ENCODE measurements at places on chromosomes 12 and 14.

GRCh38 chr14:20612403-20612802 lies 21.2 kb upstream of the RNASE12 start:
- DNase-seq = no peak

DNA sequence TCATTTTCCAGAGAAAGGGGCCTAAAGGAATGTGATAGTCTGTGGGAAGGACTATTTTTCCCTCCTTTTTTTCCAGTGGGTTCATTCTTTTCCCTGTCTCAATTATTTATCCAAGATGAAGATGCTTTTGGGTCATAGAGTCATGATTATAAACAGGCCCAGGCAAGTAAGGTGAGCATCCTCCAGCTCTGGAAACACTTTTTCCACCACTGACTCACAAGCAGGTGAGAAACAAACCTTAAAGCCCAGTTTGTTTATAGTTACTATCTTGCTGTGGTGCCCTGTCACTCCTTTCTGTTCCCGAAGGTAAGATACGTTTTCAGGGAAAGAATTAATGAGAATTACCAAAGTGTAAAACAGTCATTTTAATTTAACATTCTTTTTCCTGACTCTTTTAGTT lies 107.7 kb upstream of the IFNG-AS1 start:
- DNase-seq = no peak

GRCh38 chr12:116143909-116144308 lies 133.6 kb downstream of the MED13L start:
- DNase-seq = no peak

DNA sequence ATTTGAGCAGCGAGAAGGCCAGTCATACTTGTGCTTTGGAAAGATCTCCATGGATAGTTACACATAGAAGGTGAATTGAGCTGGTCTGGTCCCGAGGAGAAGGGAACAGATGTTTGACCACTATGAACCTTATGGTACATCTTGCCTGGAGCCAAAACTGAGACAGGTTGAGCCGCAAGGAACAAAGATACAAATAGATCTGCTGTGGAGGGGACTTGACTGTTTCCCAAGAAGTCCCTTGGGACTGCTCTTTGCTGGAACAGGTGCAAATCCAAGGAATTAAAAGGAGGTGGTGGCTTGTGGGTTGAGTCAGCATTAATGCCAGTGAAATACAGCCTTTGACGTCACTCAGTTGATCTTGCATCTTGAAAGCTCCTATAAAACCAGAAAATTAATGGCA lies 68.8 kb upstream of the PRIMA1 start:
- DNase-seq = no peak

DNA sequence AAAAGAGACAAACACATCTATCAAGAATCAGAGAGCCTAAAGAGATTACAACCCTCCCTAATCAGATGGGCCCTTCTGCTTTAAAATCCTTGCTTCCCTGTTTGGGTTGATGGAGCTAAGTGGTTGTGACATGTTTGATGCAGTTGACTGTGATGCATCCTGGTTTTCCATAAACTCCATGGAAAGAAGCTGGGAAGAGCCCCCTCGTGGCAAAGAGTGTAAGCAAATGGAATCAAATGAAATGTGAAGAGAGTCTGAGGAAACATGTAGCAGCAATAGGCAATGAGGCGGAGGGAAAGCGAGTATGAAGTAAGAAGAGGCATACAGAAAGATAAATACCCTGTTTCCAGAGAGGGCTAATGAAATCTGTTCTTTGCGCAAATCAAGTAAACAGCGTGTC lies 70.4 kb upstream of the SLCO1C1 start:
- DNase-seq = peak; percentile 82

DNA sequence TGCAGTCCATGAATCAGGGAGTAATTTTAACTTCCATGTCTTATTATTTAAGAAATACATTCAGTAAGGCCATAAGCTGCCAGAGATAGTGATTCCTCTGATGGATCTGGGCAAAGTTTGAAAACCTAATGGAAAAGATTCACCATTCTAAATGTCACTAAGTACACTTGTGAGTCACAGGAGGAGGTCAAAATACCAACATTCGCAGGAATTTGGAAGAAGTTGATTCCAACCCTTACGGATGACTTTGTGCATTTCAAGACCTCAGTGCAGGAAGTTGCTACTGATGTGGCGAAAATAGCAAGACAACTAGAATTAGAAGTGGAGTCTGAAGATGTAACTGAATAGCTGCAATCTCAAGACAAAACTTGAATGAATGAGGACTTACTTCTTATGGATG lies 69.8 kb downstream of the OSBPL8 start:
- no peak for DNase-seq

DNA sequence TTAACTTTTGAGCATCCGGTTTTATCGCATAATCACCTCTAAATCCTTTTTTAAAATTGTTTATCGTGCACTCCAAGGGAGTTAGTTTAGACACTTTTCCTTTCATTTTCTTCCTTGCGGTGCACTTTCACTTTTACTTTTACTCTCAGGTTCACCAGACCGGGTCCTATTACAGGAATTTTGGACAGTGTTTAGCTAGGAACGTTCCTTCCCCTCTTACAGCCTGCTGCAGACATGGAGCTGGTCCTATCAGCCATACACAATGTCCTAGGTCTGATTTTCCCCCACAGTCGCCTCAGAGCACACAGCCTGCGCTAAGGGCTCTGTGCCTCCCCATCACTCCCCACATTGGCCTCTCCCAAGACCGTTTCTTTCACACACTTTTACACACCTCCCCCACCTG lies 103.9 kb downstream of the ALG10 start:
- DNase-seq = no peak

DNA sequence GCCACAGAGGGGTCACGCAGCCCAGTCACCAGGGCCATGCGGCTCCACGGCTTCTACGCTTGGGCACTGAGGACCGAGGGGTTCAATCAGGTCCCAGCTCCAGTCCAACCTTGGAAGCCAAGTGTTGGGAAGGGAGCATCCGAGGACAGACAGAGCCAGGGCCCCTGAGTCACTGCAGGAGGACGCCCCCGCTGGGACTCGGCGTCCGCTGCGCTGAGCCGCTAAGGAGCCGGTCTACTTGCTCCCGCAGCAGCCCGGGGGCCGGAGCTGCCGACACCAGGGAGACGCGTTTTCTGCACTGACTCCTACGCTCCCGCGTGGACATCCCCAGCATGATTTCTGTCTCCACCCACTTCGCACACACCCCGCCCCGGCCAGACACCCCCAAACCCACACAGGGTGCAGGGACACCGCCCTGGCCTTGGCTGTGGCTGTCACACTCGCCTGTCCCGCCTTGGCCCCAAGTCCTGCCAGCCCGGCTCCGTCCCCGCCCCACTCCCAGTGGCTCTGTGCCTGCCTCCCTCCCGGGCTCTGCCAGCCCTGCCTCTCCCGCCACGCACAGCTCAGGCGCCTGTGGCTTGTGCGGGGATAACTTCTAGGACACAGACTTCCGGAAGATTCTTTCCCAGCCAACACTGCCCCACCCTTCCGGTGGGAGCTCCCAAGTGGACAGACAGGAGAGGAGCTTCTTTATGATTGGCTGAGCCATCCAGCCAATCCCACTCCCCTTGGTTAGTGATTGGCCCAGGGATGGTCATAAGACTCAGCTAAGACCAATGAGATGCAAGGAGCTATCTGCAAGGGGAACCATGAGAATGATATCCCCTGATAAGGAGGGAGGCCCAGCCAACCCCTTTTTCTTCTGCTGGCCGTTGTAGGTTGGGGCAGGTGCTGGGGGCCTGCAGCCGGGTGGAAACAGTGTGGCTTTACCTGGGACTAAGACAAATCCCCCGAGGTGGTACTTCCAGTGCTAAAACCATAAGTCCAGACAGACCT lies 118.9 kb upstream of the SFSWAP start:
- DNase-seq = peak; percentile 59

- DNase-seq = peak; percentile 49
These were observed 62.5 kb downstream of the DRAM1 start for GRCh38 chr12:101939856-101940265.

GRCh38 chr12:77042833-77043232 lies 22.5 kb downstream of the E2F7 start:
- no peak for DNase-seq

DNA sequence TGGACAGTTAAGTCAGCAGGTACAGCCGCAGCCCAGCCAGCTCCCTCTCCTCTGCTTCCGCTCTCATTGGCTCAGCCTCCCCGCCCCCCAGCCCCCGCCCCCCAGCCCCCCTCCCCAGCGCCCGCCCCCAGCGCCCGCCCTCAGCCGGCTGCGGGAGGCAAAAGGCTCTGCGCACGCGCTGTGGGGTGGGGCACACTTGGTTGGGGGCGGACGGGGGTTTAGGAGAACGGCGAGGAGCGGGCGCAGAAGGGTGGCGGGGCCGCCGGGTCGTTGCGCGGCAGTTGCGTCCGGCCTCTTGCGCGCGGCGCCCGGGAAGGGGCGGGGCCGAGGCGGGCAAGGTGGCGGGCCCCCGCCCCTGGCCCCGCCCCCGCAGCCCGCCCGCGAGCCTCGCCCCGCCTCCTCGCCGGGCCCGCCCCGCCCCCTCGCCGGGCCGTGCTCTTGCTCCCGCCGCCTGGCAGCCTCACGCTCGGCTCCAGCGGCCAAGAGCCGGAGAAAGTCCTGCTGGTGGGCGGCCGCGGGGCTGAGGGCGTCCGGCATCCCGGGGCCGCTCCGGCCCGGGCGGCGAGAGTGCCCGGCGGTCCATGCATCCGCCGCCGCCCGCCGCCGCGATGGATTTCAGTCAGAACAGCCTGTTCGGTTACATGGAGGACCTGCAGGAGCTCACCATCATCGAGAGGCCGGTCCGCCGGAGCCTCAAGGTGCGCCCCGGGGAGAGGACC lies at the start of gene PPP4R4:
PPP4R4 (plus strand) TSS at position 438 of the 719 bp plus-strand sequence; CDS start at position 582, 144 bp downstream.
- DNase-seq = peak; percentile 77

DNA sequence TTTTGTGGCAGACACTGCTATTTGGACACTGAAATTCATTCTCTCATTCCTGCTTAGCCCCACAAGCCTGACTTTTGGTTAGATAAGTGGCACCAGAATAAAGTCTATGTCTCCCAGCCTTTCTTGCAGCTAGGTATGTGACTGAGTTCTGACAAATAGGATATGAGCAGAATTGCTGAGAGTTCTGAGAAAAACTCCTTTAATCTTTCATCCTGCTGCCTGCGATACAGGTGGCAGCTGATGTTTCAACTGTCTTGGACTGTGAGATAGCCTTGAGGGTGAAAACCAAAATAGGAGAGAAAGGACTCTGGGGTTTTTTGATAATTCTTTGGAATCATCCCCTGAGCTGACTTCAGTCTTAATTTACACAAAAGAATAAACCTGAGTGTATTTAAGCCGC lies 55.8 kb downstream of the MBIP start:
- no peak for DNase-seq

DNA sequence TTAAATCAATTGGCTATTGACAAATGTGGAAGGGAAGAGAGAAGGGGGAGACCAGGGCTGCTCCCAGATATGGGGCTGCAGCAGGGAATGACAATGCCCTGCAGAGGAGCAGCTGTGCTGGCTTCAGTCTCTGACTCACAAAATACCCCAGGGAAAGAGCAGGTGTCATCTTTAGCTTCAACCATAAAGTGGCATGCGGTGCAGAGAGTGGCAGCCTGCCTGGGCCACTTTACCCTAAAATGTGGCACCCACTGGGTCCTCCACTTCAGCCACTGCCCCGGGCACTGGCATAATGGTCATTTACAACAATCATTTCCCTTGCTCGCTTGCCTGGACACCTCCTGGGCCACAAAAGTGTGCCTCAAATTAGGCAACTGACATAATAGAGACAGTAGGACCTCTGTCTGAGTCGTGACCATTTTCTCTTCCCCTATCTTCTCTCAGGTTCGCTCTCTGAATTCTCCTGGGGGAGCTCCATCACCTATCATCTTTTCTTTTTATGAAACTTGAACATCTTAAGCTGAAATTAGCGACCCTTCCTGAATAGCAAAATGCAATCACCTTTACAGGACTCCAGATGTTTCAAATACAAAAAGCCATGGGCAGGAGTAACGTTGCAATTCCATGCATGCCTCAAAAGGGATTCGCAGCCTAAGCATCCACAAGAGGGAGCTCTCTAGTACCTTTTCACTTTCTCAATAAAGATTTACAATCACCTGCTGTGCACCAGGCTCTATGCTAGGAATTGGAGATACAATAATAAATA lies 179.9 kb upstream of the ATF7IP start:
- peak; percentile 68 for DNase-seq

DNA sequence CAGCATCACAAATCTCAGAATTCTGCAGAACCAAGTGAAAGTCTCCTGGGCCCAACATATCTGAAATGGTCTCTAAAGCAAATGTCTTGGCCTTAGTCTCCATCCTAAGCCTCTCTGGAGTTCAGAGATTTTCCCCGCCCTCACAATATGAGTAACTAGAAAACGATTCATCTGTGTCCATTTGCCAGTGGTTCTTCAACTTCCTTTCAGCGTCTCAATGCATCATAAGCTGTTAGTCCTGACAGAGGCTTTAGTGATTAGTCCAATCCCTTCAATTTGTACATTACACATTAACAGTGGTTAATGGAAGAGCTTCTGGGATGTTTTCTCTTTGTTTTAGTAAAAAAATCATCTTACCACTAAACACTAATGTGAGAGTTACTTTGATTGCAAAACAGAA lies 17.4 kb downstream of the NPC2 start:
- no peak for DNase-seq

- DNase-seq = no peak
These were observed 25.0 kb downstream of the OTUB2 start for GRCh38 chr14:94051115-94051514.

DNA sequence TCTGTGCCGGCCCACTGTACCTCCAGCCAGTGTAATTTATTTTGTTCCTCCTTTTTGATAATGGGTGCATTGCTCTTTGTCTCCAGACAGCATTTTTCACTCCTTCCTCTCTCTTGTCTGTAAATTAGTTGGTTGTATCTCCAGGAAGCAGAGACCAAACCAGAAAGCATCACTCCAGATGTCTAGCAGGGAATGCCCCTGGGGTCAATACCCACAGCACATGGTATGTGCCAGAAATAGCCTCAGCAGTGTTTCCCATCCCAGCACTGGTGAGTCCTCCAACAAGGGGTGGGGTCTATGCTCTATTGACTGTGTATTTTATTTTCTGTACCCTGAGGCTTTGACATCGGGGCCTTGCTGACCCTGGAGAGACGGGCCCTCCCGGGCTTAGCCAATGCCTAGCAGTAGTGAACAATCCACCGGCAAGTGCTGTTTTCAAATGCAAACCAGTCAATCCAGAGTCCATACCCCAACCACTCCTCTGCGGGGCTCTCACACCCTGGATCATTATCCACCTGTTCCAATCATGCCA lies 50.2 kb upstream of the FZD10 start:
- DNase-seq = no peak

DNA sequence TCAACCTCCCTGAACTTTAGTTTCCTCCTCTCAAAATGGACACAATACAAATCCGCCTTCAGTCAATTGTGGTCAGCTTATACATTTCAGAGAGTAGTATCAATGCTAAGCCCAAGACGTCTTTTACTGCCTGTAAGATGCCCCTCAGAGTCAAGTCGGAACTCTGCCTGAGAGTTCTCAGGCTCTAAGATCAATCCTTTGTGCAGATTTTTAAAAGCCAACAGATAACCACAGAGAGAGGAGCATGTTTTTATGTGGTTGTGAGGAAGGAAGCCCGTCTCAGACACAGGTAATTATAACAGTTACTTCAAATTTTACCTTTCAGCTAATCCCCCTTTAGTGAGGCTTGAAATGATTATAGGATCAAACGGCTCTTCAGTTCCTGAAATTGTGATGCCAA lies 91.6 kb downstream of the HELB start:
- no peak for DNase-seq

- no peak for DNase-seq
These were observed 180.8 kb downstream of the EPS8 start for GRCh38 chr12:15608406-15608805.

GRCh38 chr14:103107941-103108748 lies 13.6 kb downstream of the EXOC3L4 start:
- no peak for DNase-seq

- no peak for DNase-seq
These were observed 111.0 kb upstream of the GSC start for GRCh38 chr14:94880876-94881275.
